Effector memory CD8-positive, alpha-beta T cell (primary cell): ENCODE measurements at places on chromosomes 4 and X.

GRCh38 chrX:44152852-44153251 is 179.7 kb upstream of the NDP start:
- DNase-seq = no peak

DNA sequence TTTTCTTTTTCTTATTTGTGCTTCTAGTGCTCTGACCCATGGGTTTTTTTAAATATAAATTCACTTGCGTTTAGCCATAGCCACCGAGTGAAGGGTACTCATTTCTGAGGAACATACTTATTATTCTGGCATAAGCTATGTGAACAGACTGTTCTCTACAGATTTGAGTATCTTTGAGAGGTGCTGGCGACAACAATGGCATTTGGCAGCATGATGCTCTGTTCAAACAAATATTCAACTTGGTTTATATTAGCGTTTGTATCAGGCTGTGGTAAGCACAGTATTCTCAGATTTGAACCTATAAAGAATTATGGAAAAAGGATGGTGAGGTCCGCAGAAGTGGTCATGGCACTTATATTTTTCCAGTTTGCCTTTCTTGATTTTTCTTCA is 108.7 kb upstream of the LIMCH1 start:
- DNase-seq = no peak

GRCh38 chr4:6032249-6033244 is 14.3 kb upstream of the C4orf50 start:
- DNase-seq = no peak

GRCh38 chr4:45036677-45037076 is 310.3 kb upstream of the GNPDA2 start:
- DNase-seq = no peak

- no peak for DNase-seq
These were observed 70.8 kb downstream of the GAB1 start for GRCh38 chr4:143407474-143407873.

DNA sequence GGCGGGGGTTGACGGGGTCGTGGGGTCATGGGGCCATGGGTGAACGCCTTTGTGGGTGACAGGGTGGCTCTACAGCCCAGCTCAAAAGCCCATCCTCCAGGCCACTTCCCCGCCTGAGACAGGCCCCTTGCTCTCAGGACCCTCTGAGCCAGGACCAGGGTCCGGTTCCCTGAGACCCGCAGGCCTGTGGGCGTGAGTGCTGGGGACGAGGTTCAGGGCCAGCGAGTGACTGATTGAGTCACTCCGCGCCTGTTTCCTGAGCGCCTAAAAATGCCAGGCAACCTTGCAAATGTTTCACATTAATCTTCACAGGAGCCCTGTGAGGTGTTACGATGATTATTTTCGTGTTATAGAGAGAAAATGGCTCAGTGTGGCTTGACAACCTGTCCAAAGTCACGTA is 97.8 kb downstream of the ZNF674 start:
- no peak for DNase-seq

- no peak for DNase-seq
These were observed 24.4 kb upstream of the CCNI start for GRCh38 chr4:77100234-77100633.

DNA sequence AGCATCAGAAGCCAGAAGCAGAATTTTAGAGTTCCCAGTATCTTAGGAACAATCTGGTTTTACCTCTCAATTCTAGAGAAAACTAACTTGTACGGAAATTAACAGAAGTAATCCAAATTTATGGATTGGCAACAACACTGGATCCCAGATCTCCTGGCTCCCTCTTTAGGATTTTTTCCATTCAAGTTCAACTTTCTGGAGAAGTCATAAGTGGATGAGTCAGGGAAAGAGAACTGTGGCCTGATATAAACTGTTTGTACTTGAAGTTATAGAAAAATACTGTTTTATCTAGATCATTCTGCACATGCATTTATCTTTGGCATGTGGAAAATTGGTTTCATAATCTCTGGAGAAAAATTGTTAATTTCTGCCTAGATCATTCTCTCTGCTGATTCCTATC is 380.4 kb downstream of the PCDH7 start:
- DNase-seq = no peak

DNA sequence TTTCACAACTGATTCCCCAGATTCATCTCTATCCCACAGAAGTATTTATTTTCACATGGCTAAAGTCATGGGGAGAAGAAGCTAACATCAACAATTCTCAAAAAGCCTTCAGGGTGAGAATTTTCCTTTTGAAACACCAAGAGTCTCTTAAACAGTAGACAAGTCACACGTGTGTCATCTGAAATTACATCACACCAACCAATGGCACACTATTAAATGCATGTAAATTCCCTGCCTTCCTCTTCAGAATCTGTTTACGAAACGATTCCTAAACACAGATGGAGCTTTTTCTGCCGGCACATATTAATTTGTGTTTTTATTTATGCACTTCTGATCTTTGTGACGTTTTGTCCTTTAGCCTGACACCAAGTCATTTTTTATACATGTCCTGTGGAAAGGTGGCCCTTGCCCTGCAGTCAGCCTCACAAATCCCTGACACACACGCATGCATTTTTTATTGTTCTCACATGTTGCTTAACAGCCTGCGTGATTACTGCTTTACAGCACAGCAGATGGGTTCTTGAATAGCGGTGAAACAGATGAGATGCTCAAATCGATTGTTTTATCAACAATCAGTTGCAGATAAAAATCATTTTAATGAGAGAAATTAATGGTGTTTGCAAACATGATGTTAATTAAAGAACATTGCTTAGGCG is 735.9 kb upstream of the TENM3 start:
- no peak for DNase-seq
